Endothelial cell (in vitro differentiated cells): ENCODE measurements at places on chromosomes 2 and 18. TPM values are rescaled to one million over a fixed set of nuclear protein-coding genes. Genes with fewer than 3 reads are reported as not detected.

- peak; percentile 22 for DNase-seq
Observed at GRCh38 chr2:210663631-210664089, 107.3 kb downstream of the CPS1 start.

GRCh38 chr2:167820488-167820887, 426.9 kb downstream of the STK39 start:
- no peak for DNase-seq

DNA sequence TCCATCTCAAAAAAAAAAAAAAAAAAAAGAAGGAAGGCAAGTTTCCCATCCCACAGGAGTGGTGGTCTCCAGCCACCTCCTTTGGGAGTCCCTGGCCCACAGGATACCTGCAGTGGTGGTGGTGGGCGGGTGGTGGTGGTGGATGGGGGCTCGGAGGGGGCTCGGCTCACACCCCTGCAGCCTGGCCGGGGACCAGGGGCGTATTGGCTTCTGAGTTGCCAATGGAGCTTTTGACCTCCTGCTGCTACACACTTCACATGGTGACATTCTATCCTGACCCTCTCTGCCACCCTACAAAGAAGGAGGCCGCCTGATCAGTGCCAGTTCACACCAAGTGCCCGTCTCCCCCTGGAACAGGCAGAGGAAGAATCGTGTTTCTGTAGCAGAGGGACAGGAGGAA, 119.6 kb downstream of the NFATC1 start:
- DNase-seq: no peak

DNA sequence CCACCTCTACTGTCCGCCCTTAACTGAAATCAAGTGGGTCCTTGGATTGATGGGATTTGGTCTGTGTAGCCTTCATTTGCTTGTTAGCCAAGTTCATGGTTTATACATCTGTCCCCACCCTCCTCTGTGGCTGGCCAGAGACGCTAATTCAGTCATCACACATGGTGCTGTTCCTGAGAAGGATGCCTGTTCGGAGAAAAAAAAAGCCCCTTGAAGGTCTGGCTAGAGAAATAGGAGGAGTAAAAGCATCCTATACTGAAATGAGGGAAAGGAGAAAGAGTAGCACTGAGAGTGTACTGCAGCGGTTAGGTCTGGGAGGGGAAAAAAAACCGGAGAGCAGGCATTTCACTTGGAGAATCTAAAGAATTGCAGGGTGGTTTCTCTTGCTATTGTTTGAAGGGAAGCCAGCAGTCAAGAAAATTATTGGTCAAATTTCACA, 180.6 kb upstream of the EPAS1 start:
- DNase-seq: no peak

GRCh38 chr2:188410504-188411235, 119.0 kb downstream of the GULP1 start:
- DNase-seq: no peak

DNA sequence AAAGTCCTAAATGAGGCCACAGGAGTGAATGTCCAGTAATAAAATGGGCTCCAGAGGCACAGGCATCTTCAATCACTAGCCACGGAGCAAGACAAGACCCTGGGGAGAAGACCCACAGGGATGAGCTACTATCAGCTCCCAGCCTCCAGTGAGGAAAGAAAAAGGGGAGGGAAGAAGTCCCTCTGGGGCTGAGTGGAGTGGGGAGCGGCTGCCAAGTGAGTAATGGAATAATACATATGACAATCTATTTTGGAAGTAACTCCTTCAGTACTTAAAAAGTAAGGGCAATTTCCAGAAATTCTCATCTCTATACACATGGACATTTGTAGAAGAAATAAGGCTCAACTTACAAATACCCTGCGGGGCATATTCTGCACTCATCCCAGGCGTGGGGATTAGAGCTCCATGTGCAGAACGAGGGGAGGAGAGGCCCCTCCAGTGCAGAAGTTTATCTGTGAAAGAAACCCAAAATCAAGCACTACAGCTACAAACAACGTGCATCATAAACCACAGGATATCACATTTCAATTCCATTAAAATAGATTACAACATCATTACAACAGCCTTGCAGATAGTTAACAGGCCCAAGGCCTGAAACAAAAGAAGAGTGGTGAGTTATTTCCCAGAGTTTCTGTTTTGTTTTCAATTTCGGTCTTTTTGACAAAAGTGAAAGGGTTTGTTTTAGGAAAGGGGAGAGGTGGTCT, 84.9 kb downstream of the BCL11A start:
- DNase-seq: no peak

- DNase-seq: no peak
Observed at GRCh38 chr2:187775196-187775595, 221.0 kb upstream of the TFPI start.

DNA sequence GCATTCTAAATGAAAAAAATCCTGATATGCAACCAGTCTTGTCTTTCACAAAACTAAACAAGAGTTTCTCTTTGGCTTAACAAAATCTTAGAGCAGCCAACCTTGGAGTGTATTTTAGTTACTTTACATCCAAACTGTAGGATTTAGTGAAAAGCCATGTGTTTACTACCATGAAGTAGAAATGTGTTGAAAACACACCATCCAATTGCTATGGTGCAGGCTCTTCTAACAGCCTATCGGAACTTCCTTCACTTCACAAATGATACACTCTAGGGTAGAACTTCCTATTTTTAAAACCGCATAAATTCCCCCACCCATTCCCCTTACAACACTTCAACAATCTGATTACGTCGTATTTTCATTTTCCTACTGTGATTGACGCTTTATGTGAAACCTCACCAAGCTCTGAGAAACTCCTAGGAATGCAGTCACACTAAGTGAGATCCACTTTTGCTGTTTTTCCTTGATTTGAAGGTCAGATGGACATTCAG, 74.4 kb upstream of the MAP4K4 start:
- DNase-seq: no peak

GRCh38 chr2:64456293-64456692, 2.3 kb downstream of the LGALSL start:
- no peak for DNase-seq

GRCh38 chr2:129296806-129297205, 682.7 kb upstream of the RAB6C start:
- DNase-seq: no peak

DNA sequence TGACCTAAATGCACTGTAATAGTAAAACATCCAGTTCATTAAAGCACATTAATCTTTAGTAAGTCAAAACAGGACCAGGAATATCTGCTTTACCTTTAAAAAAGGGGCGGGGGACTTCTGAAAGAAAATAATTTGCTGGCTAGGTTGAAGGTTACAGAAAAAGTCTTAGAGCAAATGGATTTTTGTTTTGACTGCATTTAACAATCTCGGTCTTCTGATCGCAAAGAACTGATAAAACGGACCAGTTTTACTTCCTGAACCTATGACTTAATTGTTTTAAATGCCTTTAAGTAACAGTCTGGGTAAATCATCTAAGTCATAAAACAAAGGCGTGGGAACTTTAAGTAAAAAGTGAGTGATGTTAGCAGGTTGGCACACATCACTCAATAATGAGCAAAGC, 783 bp downstream of the BUB1 start:
- DNase-seq: no peak

Gene TNP1
- not detected for total RNA-seq

Gene LMAN1
- total RNA-seq: 38.5 TPM

Gene LBX2
- not detected for total RNA-seq

Gene ANTXR1
- 7.5 TPM for total RNA-seq

Gene ABCB11
- 1.9 TPM for total RNA-seq

Gene TUBB8B
- total RNA-seq: 1.4 TPM

Gene ARMC9
- 18.3 TPM for total RNA-seq
